ENCODE measurements at places on chromosomes 7 and 10. TPM values are rescaled to one million over a fixed set of nuclear protein-coding genes. Genes with fewer than 3 reads are reported as not detected.

SLK gene
- 20.2 TPM for total RNA-seq

IL6 gene
- total RNA-seq: 110 TPM

GRCh38 chr10:33401300-33401699, 66.8 kb upstream of the NRP1 start:
- no peak for DNase-seq

- DNase-seq: no peak
These were observed 270.7 kb downstream of the RPS24 start for GRCh38 chr10:78304091-78305045.

- peak; percentile 36 for DNase-seq
These were observed 61.7 kb downstream of the PWWP2B start for GRCh38 chr10:132458586-132459300.
